Hair follicular keratinocyte (primary cell): ENCODE measurements at places on chromosomes 13 and 19. TPM values are rescaled to one million over a fixed set of nuclear protein-coding genes. Genes with fewer than 3 reads are reported as not detected.

The OR7A10 gene
- total RNA-seq = not detected in 2 replicates

The IL11 gene
- total RNA-seq = 2.9 and 7.0 TPM in 2 replicates

The CYP2A7 gene
- total RNA-seq = not detected in 2 replicates

The PCP2 gene
- total RNA-seq = not detected in 2 replicates

The CTXN1 gene
- total RNA-seq = 0.86 and 1.1 TPM in 2 replicates

The TSSK6 gene
- total RNA-seq = 0.34 and 1.3 TPM in 2 replicates

The ZNF543 gene
- 4.4 and 4.7 TPM in 2 replicates for total RNA-seq

The UNC13A gene
- 0.04 and 0.55 TPM in 2 replicates for total RNA-seq

The COX6B2 gene
- total RNA-seq = 0.42 and 0.55 TPM in 2 replicates

The ADM5 gene
- 1.3 and 4.1 TPM in 2 replicates for total RNA-seq

The PNMA8B gene
- total RNA-seq = under 0.01 and 0.04 TPM in 2 replicates

The CLC gene
- not detected in 2 replicates for total RNA-seq

The ADAMTSL5 gene
- 2.7 and 11.0 TPM in 2 replicates for total RNA-seq

The TMEM143 gene
- 4.1 and 4.7 TPM in 2 replicates for total RNA-seq

The AMER2 gene
- total RNA-seq = not detected in 2 replicates

The FREM2 gene
- total RNA-seq = 0.08 and 0.16 TPM in 2 replicates

The TMEM59L gene
- total RNA-seq = not detected in 2 replicates

The NPAS1 gene
- 0.46 TPM in 1 of 2 replicates, not detected in the other for total RNA-seq

The DHDH gene
- total RNA-seq = 0.11 and 1.2 TPM in 2 replicates

The TRAPPC5 gene
- total RNA-seq = 121 and 125 TPM in 2 replicates
